Stimulated activated CD4-positive, alpha-beta T cell treated with anti-CD3 and anti-CD28 coated beads, Interleukin-1b, Interleukin-23, amount 100 ng/mL, for 1 hour (primary cell): ENCODE measurements at places on chromosomes 11 and 22.
A peak's percentile ranks its signal among the peaks of the same experiment; 100 is the strongest.

DNA sequence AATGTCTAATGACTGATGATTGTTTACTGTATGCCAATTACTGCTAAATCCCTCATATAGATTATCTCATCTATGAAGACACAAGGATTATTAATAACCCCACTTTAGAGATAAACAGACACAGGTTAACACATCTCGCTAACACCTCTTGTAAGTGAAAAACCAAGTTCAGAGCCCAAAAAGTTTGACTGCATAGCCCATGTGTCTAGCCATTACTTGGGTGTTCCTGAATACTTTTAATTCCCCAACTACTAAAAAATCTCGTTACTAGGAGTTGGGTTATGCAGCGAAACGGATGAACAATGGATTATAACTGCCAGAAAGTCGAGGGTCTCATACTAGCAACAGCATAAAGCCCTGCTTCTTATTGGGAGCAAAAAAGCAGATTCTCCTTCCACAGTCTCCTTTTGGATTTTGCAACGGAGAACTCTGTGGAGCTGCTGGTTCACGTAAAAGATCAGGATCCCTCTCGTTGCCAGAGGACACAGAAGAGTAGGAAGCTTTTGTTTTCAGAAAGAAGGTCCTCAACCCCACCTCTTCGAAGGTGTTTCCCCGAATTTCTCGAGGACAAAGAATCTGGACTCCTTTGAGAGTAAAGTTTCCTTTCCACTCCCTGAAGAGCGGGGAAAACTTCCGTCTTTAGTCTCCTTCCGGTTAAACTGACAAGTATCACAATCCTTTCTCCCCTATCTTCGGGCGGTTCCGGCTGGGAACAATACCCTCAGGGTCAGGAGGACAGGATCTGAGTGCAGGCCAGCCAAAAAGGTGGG, 979 bp downstream of the ZBED5 start:
- DNase-seq: no peak

- no peak for DNase-seq
These were observed 3.8 kb downstream of the MAPK12 start for GRCh38 chr22:50257451-50258360.

GRCh38 chr22:18057568-18058209, 20.1 kb upstream of the PEX26 start:
- DNase-seq: no peak

- no peak for DNase-seq
These were observed 32.0 kb downstream of the BUD13 start for GRCh38 chr11:116740741-116741140.

DNA sequence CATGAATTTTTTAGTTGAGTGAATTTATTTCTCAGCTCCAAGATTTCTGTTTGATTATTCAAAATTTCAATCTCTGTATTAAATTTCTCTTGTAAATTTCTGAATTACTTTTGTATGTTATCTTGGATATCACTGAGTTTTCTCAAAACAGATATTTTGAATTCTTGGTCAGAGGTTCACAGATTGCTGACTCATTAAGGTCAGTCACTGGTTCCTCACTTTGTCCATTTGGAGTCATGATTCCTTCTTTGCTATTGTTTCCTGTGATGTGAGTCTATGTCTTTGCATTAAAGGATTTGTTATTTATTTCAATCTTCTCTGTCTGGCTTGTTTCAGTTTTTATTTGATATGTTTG, 10.2 kb upstream of the IL17RA start:
- no peak for DNase-seq

DNA sequence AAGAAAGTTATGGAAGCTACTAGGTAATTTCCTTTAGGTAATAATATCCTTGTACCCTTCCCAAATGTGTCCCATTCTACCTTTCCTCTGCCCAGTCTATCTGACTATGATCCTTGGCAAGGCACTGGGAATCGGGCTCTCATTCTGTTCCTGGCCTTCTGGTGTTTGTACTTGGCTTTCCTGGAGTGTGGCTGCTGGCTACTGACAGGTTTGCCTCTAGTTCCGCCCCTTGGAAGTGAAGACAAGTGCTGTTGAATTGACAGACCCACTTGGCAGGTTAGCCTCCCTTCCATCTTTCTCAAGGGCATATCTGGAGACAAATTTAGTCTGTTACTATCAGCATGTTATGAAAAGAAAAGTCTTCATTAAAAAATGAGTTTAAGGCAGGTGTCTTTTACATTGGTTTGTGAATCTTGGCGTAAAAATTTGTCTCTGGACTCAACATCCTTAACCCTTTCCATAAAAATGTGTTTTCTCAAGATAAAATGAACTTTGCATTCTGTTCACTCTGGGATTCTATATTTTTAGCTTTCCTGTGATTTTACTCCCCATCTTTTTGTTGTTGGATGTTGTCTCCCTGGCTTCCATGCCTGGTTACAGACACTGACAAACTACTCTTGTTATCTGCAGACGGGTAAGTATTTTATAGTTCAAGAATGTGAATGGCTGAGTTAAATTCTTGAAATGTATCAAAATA, 287.4 kb upstream of the PDGFD start:
- no peak for DNase-seq

DNA sequence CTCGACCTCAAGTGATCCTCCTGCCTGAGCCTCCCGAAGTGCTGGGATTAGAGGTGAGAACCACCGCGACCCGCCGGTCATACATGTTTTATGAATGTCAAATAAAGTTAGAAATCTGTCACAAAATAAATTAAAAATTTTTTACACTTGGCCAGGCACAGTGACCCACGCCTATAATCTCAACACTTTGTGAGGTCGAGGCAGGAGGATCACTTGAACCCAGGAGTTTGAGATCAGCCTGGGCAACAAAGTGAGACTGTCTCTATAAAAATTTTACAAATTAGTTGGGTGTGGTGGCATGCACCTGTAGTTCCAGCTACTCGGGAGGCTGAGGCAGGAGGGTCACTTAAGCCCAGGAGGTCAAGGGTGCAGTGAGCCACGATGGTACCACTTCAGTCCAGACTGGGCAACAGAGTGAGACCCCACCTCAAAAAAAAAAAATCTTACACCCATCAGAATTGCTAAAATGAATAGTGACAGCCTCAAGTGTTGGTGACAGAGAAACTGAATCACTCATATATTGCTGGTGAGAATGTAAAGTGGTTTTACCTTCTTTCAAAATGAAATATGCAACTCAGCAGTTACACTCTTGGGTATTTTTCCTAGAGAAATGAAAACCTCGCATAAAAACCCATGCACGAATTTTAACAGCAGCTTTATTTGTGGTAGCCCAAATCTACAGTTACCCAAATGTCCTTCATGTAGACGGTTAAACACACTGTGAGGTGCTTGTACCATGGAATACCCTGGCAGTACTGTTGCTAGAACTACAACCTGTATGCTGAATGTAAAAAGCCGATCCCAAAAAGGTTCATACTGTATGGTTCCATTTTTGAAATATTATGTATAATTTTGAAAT, 55.4 kb downstream of the MED15 start:
- no peak for DNase-seq

DNA sequence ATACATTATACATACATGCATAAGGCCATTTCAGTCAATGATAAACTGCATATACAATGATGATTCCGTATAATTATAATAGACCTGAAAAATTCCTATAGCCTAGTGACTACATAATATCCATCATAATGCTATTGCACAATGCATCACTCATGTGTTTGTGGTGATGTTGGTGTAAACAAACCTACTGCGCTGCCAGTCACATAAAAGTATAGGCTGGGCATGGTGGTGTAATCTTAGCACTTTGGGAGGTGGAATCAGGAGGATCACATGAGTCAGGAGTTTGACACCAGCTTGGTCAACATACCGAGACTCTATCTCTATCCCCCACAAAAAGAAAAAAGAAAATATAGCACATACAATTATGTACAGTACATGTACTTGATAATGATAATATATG, 163.7 kb upstream of the DDI1 start:
- DNase-seq: no peak

GRCh38 chr11:57567515-57568329, at the start of gene UBE2L6:
UBE2L6 (minus strand) TSS chr11:57567672; CDS start chr11:57567611, 61 bp downstream.
- DNase-seq: no peak

GRCh38 chr11:8375460-8375859, 111.8 kb upstream of the LMO1 start:
- DNase-seq: no peak

DNA sequence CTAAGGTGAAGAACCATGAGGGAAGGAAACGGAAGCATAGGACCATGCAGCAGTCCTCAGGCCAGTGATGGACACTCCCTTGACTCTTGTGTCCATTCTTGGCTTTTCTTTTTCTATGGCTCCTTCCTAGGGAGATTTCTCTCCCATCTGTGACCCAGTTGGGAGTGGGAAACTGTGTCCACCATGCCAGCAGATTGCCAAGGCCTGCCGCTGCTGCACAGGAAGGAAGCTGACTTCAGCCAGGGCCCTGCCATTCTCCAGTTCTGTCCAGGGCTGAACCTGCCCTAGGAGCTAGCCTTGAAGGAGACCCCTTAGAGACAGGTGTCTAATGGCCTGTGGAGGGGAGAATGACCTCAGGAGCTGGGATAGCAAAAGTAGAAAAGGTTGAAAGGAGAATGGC, 17.4 kb downstream of the SSH3 start:
- DNase-seq: no peak

- DNase-seq: no peak
These were observed 61.2 kb upstream of the BLID start for GRCh38 chr11:122177238-122177637.

- peak; percentile 60 for DNase-seq
These were observed at the start of gene AGBL2 for GRCh38 chr11:47715082-47715669. AGBL2 (minus strand) TSS chr11:47715369; CDS start chr11:47714650, 719 bp downstream.

- DNase-seq: no peak
These were observed 81.8 kb downstream of the ETS1 start for GRCh38 chr11:128505449-128506065.

GRCh38 chr11:110711776-110712658, at the start of gene ARHGAP20:
ARHGAP20 (minus strand) TSS chr11:110712437; CDS start chr11:110712231, 206 bp downstream.
- DNase-seq: peak; percentile 17

DNA sequence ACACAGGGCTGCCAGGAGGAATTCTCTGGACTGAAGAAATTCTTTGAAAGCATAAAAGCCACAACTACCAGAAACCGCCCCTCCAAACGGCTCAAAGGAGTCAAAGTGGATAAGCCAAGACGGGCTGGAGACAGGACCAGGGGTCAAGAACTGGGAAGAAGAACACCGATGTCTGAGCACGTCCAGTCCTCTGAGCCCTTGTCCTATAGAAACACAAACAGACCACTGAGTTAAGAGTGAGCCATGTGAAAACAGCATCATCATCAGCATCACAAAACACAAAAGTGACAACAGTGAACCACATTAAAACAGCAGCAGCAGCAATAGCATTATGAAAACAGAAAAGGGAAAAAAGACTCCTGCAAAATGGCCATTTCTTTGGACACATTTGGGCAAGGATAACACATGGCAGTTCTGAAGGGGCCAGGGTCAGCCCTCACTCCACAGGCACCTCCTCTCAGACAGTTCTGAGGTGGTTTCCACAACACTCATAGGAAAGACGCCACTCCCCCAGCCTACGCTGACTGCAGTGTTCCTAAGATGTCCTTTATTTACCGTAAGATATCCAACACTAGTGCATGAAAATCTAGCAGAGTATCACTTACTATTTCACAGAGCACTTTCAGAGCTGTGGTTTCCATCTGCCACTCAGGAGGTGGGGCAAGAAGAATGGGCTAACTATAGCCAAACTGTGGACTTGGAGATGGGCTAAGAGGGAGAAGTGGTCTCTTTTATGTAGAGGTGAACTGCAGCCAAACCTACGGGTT, 28.6 kb upstream of the YPEL1 start:
- DNase-seq: no peak

DNA sequence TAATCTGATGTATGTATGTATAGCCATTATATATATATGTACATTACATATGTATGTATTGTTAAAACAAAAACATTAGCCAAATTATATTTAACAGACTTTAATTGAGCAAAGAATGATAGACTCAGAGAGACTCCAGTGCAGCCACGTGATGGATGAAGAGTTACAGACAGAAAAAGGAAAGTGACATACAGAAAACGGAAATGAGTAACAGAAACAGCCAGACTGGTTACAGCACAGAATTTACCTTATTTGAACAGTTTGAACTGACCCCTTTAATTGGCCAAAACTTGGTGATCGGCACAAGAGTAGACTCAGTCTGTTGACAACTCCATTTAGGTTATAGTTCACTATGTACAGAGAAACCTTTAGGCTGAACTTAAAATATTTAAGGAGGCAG, 35.0 kb downstream of the CHORDC1 start:
- no peak for DNase-seq

DNA sequence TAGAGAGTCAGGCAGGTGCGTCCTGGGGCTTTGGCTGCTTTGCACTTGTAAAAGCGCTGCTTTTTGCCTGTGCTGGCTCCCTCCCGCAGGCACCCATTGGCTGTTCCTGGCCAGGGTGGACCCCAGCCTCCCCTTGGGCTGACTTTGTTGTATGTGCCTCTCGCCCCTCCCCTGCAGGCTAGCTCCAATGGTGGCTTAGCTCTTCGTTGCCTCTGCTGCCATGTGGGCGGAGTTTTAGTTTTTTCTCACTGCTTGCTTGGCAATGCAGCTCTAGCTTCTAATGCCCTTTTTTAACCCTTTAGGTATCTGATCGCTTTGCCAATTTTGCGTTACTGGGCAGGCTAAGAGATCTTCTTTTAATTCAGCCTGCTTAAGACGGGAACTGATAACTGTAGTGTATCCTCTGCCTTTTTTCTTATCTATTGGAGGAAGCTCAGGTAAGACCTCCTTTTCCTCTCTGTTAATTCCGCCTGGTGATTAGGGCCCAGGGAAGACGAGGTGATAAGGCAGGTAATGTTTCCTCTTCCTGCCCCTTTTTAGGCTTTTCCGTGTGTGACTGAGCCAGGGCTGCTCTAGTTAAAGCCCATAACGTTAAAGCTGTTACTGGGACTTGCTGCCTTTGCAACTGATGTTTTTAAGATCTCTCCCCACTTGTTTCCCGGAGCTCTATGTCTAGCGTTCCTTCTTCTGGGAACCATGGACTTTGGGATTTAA, 11.7 kb upstream of the GLYATL1 start:
- DNase-seq: no peak

GRCh38 chr22:33920197-33920540, at the start of gene LARGE1:
LARGE1 (minus strand) TSS chr22:33920476.
- no peak for DNase-seq

- no peak for DNase-seq
These were observed 18.9 kb upstream of the CABP2 start for GRCh38 chr11:67542169-67542568.

DNA sequence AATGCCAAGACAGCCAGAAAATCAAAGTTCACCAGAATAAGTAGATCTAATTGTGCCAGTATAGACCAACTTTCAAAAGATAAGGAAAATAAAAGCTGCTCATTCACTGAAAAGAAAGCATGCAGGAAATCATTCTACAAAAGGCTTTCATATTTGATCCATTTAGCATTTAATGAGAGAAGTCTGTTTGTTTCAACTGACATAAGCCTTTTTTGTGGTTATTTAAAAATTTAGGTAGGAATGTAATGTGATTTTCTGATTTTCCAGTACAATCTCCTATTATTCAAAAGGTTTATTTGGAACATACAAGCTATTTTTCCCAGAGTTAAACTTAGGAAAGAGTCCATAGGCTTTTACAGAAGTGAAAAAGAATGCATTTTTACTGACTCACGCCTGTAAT, 92.7 kb downstream of the SBF2 start:
- no peak for DNase-seq
